ENCODE measurements at places on chromosomes 2 and 18.
A peak's percentile ranks its signal among the peaks of the same experiment; 100 is the strongest.

DNA sequence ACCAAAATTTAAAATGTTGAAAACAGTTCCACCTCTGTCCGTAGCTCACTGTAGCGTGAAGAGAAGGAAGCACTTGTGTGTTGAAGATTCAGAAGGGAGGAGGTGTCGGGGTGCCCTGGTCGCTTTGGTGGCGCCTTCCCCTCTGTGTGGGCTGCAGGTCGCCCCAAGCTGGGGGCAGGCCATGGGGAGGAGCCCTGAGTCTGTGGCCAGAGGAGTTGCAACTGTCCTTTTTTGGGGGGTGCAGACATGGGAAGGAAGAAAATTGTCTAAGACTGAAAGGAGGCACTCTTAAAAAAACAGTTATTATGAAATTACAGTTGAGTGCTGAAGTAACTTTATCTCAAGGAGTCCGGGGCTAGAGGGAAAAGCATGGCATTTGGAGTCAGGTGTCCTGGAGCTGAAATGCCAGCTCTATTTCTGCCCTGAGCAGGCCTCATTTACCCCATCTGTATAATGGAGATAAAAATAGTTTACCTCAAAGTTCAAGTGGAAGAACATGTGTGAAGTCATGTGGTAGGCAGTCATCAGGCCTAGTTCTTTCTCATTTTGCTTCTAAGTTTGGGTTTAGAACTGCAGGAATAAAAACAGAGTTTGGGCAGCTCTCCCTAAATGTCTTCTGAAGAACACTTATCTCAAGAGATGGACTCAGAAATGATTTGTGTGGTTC, 82.1 kb downstream of the RNF144A start:
- no peak for DNase-seq

DNA sequence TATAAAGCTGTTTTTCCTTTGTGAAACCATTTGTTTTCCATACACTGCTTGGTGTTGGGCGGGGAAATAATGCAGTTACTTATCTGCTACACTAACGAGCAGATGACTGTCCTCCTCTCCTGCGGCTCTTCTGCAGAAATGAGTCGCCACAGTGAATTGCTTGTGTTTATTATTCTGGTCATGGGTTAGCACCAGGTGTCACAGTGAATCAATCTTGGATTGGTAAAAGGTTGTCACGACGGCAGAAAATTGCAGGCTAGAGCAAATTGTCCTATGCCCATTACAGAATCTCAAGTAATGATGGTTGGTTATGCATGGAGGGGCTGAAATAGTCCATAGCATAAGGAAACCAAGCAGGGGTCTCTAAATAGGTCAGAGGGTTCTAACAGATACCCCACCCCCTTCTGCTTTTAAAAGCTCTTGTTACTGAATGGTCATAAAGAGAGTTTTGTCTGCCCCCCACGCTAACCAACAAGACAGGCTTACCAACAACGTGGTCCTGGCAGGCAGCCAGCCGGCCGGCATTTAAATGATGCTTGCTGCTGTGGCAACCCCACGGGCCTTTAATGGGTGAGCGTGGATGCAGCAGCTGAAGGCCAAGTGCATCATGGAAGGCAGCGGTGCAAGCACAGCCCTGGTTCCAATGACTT, 29.5 kb downstream of the RAB31 start:
- no peak for DNase-seq

- DNase-seq, result no peak
Measured at GRCh38 chr2:164110515-164110914, 374.7 kb upstream of the FIGN start.

DNA sequence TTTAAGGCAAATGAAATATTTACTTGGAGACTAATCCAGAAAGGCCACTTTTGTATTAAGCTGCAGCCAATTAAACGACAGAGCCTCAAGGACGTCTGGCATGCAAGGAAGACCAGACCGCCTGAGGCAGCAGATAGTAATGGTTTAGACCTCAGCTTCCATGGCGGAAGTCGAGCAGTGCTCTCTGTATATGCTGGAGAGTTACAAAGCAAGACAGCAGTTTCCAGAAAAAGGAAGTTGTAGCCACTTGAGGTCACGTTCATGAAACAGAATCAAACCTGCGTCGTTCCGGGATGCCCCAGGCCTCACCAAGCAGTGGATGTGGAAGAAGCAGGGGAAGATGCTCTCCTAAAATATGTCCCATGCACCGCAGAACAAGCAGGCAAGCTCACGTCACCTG, 142.0 kb downstream of the PTGR3 start:
- DNase-seq, result no peak

DNA sequence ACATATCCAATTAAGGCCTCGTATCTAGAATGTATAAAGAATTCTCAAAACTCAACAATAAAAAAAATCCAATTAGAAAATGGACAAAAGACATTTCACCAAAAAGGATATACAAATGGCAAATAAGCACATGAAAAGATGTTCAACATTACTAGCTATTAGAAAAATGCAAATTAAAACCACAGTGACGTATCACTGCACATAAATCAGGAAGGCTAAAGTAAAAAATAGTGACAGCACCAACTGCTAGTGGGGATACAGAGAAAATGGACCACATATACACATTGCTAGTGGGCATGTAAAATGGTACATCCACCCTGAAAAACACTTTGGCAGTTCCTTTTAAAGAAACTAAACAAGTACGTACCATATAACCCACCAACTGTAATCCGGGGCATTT, 59.7 kb downstream of the SMAD4 start:
- DNase-seq, result no peak

DNA sequence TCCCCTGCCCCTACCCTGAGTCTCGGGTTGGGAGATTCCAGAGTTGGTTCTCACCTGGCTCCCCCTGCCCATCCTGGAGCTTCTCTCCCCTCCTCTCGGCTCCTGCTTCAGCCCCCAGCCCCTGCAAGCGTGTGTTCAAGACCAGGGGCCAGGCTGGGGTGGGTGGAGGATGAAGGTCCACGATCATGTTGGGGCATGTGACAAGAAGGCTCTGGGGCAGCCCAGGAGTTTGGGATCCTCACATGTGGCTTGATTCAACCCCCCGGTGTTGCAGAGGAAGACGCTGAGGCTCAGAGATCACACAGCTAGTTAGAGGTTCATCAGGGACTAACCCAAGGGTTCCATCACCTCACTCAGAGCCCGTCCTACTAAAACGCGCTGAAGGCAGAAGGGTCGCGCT, 14.2 kb upstream of the TUBB6 start:
- DNase-seq, result no peak

DNA sequence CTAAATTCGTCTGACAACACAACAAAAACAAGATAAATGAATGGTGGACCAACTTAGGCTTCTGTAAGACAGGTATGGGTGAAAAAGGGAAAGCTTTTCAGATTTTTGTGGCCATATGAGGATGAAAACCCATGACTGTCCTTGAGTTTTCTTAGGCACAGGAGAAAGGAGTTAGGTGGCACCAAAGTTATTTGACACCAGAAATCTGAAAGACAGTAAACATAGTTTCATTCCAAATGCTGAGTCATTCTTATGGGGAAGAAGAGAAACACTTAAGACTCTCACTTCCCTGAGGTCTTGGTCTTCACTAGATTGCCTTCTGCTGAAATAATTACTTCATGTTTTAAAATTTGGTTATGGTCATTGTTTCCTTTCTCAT, 5.2 kb upstream of the GPD2 start:
- DNase-seq, result no peak

DNA sequence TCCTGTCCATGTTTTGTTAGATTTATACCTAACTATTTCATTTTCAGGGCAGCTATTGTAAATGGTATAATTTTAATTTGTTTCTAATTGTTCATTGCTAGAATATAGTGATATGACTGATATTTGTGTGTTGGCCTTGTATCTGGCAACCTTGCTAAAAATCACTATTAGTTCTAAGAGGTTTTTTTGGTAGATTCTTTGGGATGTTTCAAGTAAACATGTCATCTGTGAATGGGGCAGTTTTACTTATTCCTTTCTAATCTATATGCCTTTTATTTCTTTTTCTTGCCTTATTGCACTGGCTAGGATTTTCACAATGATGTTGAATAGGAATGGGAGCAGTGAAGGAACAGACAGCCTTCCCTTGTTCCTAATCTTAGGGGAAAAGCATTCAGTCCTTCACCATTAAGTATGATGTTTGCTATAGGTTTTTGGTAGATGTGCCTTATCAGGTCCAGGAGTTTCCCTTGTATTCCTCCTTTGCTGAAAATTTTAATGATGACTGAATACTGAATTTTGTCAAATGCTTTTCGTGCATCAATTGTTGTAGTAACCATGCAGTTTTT, 41.7 kb downstream of the SNORC start:
- no peak for DNase-seq

- DNase-seq, result no peak
Measured at GRCh38 chr2:181308766-181309515, 148.2 kb upstream of the ITGA4 start.

DNA sequence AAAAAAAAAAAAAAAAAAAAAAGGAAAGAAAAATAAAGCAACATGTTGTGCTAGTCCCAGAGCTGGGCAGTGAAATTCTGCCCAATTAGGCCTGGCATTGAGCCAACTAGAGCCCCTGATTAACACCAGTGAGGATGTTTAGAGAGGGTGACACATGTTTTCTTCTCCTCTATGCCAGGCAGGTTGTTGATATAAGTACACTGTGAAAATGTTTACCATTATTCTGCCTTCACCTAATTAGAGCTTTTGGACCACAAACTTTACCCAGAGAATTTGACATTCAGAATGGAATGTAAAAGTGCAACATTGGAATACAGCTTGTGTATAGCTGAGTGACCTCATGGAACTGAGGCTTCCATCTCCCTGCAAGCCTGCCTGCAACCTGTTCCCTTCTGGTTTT, 95.9 kb upstream of the MSH2 start:
- DNase-seq, result no peak

- no peak for DNase-seq
Measured at GRCh38 chr2:177467646-177468045, 75.1 kb downstream of the AGPS start.

GRCh38 chr18:3612315-3612714, 162.3 kb downstream of the TGIF1 start:
- peak; percentile 31 for DNase-seq

All from ascending aorta (tissue), 2 donors.